ENCODE measurements at places on chromosomes 5 and 9. TPM values are rescaled to one million over a fixed set of nuclear protein-coding genes. Genes with fewer than 3 reads are reported as not detected.

The FOXD4L4 gene
- total RNA-seq: under 0.01 TPM

GRCh38 chr9:77512876-77513275, 135.2 kb downstream of the GNA14 start:
- H3K4me1 ChIP-seq: no peaks in the 10 kb centered on the region
- no peaks in the 10 kb centered on the region for H3K27me3 ChIP-seq
- no peak overlapping the region for H3K27ac ChIP-seq

GRCh38 chr5:62354028-62354874, 48.2 kb downstream of the KIF2A start:
- H3K27ac ChIP-seq: no peak overlapping the region
- no peaks in the 10 kb centered on the region for H3K27me3 ChIP-seq

- no peaks in the 10 kb centered on the region for H3K4me1 ChIP-seq
- no peak overlapping the region for H3K27ac ChIP-seq
- H3K36me3 ChIP-seq: no peaks in the 10 kb centered on the region
Measured at GRCh38 chr5:121949885-121950284, 11.9 kb upstream of the SRFBP1 start.
